ENCODE measurements at places on chromosomes 5 and 9.
A peak's percentile ranks its signal among the peaks of the same experiment; 100 is the strongest.

- DNase-seq: no peak
Observed at GRCh38 chr5:40790947-40791593, 7.1 kb downstream of the PRKAA1 start.

- no peak for DNase-seq
Observed at GRCh38 chr5:142958944-142959682, 188.9 kb downstream of the ARHGAP26 start.

DNA sequence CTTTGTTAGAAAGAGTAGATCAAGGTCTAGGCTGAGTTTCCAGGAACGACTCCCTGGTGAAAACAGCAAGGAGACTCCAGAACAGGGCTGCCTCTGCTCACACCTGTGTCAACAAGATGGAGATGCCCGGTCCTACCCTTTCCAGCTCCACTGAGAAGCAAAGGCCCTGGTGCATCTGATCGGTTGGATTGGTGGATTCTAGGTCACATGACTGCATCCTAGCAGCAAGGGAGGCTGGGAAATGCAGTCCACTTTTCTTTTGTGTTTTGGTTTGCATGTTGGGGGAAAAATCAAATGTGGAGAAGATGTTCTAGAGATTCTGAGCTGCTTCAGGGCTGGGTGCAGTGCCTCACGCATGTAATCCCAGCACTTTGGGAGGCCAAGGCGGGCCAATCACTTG is 82.0 kb upstream of the TRIO start:
- no peak for DNase-seq

DNA sequence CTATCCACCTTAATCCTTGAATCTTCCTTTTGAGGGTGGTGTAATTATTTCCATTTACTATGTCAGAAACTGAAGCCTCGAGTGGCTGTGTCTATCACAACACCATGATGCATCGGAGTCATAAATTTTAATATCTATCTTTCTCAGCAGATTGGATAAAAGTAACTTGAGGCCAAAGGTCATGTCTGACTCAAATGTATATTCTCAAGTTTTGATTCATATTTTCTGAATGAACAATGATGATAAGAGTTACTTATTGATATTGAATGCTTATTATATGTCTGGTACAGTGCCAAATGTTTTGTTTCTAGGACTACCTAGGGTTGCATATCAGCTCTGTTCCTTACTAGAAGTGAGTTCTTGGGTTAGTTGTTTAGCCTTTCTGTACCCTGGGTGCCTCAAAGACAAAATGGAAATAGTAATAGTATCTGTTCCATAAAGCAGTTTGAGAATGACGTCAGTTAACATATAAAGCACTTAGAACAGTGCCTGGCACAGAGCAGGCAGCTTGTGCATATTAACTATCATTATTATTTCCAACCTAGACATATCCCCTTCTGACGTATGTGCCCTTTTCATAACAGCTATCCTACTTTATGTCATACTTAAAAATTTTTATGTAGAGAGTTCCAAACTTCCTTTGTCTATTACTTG is 42.6 kb downstream of the PRDM6 start:
- no peak for DNase-seq

GRCh38 chr5:139650031-139650688 is 2.0 kb downstream of the CXXC5 start:
- no peak for DNase-seq

GRCh38 chr5:83577036-83577636 is 105.6 kb downstream of the VCAN start:
- DNase-seq: no peak

DNA sequence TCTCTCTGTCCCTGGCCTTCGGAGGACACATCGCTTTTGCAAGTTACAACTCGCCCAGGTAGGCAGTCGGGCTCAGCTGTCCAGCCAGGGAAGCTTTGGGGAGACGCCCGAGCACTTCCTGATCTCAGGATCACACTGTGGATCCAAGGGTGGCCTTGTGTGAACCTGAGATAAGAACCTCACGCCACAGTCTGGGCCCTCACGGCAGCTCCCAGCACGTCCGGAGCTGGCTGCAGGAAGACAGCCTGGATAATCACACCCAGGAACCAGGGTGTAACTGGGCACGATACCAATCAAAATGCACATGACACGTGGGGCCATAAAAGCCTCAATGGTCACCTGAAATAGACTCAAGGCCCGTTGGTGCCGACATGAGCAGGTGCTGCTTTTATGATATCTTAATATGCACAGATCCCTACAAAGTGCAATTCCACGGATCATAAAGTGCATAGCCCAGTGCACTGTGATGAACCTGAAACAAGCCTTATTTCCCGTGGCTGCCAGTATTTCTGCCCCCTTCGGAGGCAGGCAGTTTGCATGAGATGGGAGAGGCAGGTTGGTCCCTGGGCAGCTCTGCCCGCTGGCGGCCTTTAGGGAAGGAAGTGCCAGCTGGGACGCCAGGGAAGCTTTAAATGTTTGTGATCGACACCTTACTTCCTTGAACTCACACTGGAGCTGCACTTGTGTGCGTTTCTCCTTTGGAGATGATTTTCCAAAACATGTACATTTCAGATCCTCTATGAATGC is 14.5 kb downstream of the SLC6A18 start:
- no peak for DNase-seq

DNA sequence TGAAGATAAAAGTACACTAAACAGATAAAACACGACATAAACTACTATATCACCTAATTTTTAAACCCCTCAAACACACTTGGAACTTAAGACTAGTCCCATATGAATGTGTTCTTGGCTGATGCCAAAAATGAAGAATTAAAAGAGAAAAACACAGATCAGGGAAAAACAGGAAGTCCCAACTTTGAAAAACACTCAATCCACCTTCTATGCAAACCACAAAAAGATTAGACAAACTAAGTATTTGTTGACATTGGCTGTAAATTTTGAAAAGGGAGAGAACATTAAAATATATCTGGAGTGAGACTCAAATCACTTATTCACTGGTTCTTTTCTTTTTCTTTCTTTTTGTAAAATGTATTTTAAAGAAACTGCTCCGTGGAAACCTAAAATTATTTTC is 81.4 kb downstream of the ANKH start:
- DNase-seq: no peak

- no peak for DNase-seq
Observed at GRCh38 chr9:134165357-134166315, 1.3 kb upstream of the RNU6ATAC start.

DNA sequence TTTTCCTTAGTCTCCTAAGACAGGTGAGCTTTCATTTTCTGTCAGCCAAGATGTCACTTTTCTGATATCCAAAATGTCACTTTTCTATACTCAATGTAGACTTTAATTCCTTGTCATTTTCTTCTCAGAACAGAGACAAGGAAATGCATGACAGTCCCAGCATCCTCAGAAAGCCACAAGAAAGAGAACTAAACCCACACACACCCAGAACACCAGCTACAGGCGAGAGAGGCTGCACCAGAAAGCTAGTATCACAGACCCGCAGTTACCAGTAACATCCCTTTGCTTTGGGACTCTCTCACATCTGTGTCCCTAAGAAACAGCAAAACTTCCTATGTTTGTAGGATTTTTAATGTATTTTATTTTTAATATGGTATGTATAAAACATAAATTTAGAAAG is 17.1 kb downstream of the TRMO start:
- DNase-seq: no peak

DNA sequence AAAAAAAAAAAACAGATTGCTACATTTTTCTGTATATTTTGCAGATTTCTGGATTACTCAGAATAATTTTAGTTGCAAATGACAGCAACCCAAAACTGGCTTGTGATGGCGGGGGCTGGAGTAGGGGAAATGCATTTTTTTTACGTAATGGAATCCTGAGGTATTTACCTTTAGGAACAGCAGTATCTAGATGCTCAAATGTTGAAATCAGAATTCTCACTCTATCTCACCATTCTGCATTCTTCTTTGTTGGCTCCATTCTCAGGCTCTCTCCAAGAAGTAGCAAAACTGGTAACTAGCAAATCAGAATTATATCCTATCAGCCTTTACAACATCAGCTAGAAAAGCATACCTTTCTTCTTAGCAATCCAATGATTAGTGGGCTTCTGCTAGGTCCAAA is 554.3 kb downstream of the PRELID2 start:
- no peak for DNase-seq

DNA sequence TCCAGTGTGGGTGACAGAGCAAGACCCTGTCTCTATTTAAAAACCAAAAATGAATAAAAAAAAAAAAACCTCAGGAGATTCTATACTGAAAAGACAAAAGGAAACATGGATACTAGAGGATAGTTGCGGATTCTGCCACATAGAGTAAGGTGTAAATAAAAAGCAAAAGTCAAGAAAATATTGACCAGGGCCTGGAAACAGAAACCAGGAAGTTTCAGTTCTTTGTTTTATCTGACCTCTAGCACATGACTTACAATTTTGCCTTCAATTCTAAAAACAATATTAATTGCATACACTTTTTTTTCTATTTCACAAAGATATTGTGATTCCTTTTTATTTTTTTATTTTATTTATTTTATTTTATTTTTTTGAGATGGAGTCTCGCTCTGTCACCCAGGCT is 96.2 kb upstream of the NMUR2 start:
- DNase-seq: no peak

DNA sequence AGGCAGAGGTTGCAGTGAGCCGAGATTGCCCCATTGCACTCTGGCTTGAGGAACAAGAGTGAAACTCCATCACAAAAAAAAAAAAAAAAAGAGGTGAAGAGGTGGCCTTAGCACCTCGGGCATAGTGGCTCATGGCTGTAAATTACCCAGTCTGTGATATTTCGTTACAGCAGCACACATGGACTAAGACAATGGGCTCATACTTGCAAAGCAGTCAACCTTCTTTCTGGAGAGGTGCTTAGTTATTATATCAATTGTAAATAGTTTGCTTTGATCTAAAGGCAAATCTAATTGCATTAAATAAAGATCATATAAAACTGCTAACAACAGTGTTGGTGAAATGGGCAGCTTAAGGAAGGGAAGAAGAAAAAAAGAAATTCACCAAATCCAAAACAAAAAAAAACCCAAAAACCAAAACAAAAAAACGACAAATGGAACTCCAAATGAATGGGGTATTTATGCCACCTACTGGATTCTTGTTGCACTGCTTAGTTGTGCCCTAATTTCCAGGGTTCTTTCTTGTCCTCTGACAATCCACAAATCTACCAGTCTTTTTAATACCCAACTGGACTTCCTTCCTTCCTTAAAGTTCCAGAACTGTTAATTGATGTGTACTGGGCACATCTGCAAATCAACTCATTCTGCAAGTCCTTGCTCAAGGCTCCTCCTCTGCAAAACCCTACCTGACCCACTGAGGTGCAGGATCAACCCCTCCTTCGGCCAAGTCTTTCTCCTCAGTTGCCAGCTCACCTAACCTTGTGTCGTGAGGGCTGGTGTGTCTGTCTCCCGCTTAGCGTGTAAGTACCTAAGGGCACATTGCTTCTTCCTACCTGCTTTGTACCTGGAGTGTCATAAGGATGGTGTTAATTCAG is 35.0 kb upstream of the DMRT1 start:
- DNase-seq: peak; percentile 48

- no peak for DNase-seq
Observed at GRCh38 chr5:173953528-173954090, 35.4 kb upstream of the C5orf47 start.

DNA sequence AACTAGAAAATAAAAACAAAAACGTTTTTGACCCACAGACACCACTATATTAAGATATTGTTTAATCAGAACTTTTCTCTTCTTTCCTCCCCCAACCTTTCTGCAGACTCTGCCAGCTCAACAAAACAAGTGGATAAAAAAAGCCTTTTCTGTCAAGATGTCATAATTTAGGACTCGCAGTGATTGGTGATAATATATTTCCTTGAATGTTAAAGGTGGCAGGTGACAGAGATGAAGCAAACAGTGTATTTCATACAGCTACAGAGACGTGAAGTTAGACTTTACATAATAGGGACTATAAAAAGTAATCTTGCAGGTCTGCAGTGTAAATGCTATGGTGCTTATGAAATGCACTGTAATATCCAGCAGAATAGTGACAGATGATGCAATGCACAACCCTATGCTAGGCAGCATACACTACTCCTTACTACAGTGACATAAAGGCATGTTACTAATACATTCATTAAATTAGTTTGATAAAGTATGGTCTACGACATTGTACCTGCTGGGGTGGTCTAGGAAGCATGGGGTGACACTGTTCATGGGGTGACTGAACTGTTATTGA is 326.7 kb upstream of the GRAMD2B start:
- no peak for DNase-seq

GRCh38 chr5:143124593-143124992 is 278.9 kb downstream of the NR3C1 start:
- DNase-seq: no peak

GRCh38 chr5:3639175-3639574 is 43.5 kb downstream of the IRX1 start:
- no peak for DNase-seq

DNA sequence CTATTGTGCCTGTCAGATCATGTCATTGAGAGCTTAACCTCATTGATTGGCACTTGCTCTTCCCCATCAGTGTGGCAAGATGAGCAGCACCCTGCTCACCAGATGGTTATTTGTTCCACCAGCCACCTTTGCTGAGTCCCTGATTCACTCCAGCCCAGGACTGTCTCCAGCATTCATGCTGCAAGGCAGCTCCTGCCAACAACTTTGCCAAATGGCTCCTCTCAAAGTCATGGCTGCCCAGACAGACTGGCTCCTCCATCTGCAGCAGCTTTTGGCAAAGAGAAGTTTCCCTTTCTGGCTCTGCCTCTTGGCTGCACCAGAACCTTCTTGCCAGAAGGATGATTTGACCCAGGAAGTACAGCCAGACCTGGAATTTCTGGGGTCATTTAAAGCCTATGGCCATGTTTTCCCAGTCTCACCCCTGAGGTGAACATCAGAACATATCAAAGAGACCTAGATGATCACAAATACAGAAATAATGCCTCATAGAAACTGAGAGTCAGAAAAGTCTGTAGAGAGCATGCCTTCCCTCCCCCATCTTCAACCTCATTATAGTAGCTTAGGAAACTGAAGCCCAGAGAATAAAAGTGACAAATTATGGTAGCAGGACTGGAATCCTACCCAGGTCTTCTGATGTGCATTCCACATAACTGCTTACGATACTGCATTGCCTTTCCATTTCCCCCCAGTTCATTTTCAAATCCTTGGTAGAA is 10.4 kb downstream of the PPP2R2B start:
- DNase-seq: no peak

DNA sequence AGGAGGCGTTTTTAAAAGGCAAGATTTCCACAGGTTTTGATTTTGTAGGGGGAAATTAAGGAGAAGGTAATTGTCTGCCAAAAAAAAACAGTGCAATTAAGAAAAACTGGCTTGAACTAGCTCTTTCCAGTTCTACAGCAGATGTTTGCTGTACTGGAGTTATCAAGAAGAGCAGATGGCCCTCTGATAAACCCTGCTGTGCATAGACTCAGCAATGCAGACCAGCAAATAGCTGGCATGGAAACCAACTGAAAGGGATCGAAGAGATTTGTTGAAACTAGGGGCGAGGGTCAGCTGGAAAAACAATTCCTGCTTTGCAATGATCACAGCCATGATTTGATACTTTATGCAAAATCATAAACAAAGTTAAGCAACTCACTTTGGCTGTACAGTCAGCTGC is 17.8 kb upstream of the BHMT start:
- no peak for DNase-seq
